ENCODE measurements at places on chromosomes 12 and 14.
A peak's percentile ranks its signal among the peaks of the same experiment; 100 is the strongest.

- no peak for DNase-seq
Measured at GRCh38 chr12:24906141-24906540, 42.8 kb downstream of the BCAT1 start.

GRCh38 chr12:88833641-88834116 is 253.4 kb upstream of the KITLG start:
- DNase-seq = no peak

DNA sequence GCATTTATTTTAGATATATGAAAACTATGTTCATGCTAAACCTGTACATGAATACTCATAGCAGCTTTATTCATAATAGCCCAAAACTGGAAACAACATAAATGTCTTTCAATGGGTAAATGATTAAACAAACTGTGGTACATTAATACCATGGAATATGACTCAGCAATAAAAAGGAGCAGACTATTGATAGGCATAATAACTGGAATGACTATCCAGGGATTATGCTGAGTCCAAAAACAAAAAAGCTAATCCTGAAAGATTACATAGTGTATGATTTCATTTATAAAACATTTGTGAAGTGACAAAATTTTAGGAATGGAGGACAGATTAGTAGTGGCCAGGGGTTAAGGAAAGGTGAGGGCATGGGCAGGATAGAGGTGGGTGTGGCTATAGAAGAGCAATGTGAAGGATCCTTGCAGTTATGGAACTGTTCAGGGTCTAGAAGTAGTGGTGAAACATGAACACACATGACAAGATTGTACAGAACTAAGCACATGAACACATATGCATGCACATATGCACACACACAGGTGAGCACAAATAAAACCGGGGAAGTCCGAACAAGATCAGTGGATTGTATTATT is 61.1 kb upstream of the CDKN3 start:
- DNase-seq = no peak

GRCh38 chr12:50536831-50537537 is 32.2 kb downstream of the DIP2B start:
- no peak for DNase-seq

DNA sequence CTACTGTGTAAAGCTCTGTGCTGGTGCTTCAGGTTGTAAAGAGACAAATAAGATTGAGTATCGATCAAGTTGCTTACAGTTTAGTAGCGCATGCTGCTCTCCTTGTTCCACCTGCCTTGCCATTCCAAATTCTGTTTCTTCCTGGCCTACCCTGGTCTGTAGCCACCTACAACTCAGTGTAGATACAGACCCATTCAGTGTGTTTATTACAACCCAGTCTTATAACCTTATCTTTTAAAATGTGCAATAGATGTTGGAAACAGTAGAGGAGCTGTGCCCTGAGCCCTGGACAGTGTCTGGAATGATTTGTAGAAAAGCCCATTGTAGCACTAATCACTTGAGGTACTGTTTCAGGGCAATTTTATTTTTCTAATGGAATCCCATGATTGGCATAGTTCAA is 68.5 kb downstream of the DIP2B start:
- DNase-seq = no peak

- no peak for DNase-seq
Measured at GRCh38 chr12:851913-852312, 97.6 kb downstream of the RAD52 start.

GRCh38 chr12:106861984-106862916 is 87.8 kb downstream of the RIC8B start:
- DNase-seq = no peak

DNA sequence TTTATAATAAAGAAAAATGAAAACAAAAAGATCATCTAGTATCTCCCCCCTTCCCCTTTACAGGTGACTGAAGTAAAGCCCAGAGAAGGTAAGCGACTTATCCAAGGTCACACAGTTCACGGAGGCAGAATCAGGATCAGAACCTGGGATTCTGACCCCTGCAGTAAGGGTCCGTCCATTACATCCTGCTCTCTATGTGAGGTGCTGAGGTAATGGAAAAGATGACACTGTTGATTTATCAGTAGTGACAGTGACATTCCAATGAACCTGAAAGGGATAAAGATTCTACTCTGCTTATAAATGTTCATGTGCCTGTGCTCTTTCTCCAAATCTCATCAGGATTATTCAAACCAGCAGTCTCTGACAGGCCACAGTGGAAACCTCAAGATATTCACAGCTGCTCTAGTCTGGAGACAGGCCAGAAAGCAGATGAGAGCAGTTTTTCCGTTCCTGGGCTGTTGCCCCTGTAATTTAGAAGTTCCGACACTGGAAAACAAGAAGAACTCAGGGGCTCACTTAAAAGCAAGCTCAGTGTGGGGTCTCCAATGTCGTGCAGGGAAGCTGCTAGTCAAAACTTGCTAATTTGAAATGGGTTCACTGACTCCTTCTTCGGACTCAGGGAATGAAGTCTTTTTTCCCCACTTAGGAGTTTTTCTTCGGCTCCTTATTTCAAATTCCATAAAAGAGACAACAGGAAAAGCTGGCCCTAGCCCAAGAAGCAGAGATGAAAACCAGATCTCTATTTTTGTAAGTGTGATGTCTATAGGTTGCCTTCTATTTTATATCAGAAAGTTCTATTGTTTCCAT is 131.8 kb upstream of the EEA1 start:
- DNase-seq = no peak

DNA sequence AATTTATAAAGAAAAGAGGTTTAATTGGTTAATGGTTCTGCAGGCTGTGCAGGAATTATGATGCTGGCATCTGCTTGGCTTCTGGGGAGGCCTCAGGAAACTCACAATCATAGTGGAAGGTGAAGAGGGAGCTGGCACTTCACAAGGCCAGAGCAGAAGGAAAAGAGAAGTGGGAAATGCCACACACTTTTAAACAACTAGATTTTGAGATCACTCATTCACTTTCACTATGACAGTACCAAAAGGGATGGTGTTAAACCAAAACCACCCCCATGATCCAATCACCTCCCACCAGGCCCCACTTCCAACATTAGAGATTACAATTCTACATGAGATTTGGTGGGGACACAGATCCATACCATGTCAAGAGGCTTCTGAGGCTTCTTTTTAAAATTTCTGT is 62.6 kb downstream of the SLC38A4 start:
- DNase-seq = no peak

DNA sequence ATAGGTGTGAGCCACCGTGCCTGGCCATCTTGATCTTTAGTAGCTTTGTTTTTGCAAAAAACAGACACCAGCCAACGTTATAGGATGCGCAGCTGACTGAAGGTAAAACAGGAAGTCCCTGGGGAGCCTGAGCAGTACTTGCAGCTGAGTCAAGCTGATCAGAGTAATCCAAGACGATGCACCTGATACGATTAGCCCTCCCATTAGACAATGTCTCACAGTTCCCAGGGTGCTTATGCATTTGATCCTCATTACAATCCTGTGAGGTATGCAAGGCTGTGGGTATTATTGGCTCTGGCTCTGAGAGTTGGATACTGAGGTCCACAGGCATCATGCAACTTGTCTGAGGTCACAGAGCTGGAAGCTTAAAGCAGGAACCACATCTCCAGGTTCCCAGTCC is 8.1 kb downstream of the KRT18 start:
- no peak for DNase-seq

GRCh38 chr12:6823182-6824084 is 1.8 kb downstream of the GPR162 start:
- DNase-seq = no peak

GRCh38 chr14:96035456-96035855 is 3.7 kb upstream of the C14orf132 start:
- no peak for DNase-seq

DNA sequence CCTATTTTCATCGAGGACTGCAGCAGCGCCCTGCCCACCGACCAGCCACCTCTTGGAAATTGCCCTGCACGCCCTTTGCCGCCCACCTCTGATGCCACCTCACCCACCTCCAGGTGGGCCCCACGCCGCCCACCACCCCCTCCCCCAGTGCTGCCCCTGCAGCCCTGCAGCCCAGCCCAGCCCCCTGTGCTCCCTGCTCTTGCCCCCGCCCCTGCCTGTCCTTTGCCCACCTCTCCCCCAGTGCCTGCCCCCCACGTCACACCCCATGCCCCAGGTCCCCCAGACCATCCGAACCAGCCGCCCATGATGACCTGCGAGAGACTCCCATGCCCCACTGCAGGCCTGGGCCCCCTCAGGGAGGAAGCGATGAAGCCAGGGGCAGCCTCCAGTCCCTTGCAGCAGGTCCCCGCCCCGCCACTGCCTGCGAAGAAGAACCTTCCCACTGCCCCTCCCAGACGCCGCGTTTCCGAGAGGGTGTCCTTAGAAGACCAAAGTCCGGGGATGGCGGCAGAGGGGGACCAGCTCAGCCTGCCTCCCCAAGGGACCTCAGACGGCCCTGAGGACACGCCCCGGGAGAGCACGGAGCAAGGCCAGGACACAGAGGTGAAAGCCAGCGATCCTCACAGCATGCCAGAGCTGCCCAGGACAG is 96.5 kb downstream of the LGMN start:
- DNase-seq = peak; percentile 41

All from activated gamma-delta T cell treated with Interleukin-2 at 50 U/mL for 16 hours (primary cell).